ENCODE measurements at places on chromosomes 11 and 22. TPM values are rescaled to one million over a fixed set of nuclear protein-coding genes. Genes with fewer than 3 reads are reported as not detected.

Gene MPZL2
- 4.6 TPM for total RNA-seq

DNA sequence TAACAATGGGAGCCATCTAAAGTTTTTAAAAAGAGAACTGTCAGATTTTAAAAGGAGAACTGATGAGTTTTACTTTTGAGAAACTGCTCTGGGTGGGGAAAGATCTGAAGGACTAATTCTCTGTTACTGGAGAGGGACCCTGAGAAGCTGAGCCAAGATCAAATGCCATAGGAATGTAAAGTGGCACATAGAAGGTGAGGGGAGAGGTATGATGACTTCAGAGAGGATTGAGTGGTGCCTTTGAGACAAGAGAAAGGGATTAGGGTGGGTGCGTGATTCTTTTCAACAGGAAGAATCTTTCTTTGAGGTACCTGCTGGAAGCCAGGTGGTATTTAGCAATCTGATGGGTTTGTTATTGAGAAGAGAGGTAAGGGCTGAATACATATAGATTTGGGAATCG lies 9.0 kb downstream of the CRKL start:
- no peak for DNase-seq

DNA sequence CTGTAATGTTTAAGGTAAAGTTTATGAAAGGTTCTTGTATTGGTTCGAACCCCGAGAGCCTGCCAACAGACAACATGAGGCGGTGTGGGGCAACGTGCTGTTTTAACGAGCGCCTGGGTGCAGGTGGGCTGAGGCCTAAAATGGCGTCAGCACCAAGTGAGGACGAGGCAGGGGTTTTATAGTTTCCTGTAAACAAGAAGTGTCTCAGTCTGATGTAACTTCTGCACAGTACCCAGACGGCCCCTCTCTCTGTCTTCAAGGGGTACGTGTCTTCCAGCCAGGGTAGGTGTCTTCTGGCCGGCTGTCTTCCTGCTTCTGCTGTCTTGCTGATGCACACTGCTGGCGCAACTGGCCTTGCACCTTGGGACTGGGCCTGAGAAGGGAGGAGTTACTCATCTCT lies 2.7 kb downstream of the PPFIBP2 start:
- no peak for DNase-seq

GRCh38 chr11:80083531-80083951 lies 642.7 kb upstream of the TENM4 start:
- no peak for DNase-seq

GRCh38 chr11:83070731-83071566 lies 748 bp downstream of the RAB30 start:
- DNase-seq, result no peak

Gene OR2AG1
- total RNA-seq, result not detected

- no peak for DNase-seq
Measured at GRCh38 chr11:57775491-57775890, 13.9 kb downstream of the CTNND1 start.

GRCh38 chr11:117724104-117724503 lies 72.9 kb downstream of the DSCAML1 start:
- no peak for DNase-seq

DNA sequence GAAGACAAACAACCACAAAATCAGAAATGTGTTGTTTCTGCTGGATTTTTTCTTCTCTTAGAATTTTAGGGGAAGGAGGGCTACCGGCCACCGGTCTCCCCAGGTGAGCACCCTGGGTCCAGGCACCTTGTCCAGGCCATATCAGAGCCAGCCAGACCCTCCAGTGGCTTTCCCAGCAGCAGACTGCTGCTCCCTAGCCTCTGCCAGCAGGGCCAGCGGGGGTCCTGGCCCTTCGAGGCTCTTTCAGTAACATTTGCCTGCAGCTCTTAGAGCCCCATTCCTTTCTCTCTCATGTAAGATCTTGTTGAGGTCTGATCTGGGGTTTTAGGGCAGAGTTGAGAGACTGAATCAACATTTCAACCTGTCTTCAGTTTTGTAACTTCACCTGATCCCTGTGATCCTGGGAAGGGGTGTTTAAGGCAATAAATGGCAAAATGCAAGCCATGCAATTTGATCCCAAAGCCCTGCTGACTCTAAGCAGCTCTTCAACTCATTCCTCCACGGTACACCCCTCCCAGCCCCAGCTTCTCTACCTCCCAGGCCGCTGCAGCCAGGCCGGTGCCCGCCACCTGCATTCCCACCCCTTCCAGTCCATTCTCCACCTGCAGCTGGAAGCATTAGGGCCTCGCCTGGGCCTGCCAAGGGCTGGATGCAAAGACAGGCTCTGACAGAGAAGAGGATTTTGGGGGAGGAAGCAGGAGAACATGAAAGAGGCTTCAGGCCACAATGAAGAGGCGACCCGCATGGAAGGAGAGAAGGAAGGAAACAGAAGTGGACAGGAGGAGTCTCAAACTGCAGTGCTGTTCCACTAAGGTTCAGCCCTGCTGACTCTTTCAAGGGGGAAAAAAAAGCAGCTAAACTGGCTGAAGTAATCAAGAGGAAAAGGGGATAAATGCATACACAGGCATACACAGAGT lies 113.0 kb upstream of the FGF3 start:
- no peak for DNase-seq

DNA sequence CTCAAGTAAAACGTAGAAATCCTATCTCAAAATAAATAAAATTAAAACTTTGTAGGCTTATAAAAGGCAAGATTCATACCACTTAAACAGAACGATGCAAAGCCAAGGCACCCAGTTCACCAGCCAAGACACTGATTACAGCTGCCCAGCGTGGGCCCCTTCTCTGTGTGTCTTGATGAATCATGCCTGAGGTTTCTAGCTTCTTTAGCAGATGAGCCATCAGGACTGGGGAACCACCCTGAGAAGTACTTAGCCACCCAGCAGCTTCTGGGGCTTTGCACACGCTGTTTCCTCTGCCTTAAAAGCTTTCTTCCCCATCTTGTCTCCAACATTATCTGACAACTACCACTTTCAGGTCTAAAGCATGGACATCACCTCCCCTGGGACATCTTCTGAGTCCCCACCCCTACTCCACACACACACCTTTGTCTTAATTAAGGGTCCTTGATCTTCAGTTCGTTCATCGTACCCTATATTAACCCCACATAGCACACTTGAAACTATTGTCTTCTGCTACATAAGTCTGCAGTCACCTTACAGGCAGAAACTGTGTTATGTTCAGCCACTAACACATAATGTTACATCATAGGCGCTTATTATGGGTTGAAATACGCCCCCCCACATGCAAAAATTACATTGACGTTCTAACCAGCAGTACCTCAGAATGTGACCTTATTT lies 8.7 kb upstream of the LAYN start:
- no peak for DNase-seq

GRCh38 chr11:125519860-125520834 lies 24.1 kb upstream of the FEZ1 start:
- DNase-seq, result no peak

- no peak for DNase-seq
Measured at GRCh38 chr11:96200243-96200642, 142.8 kb downstream of the MAML2 start.

Gene CHADL
- 1.4 TPM for total RNA-seq

Gene SLC1A2
- 10.5 TPM for total RNA-seq

- DNase-seq, result no peak
Measured at GRCh38 chr11:102680945-102681344, 24.6 kb downstream of the MMP27 start.

Gene ACR
- 0.80 TPM for total RNA-seq

DNA sequence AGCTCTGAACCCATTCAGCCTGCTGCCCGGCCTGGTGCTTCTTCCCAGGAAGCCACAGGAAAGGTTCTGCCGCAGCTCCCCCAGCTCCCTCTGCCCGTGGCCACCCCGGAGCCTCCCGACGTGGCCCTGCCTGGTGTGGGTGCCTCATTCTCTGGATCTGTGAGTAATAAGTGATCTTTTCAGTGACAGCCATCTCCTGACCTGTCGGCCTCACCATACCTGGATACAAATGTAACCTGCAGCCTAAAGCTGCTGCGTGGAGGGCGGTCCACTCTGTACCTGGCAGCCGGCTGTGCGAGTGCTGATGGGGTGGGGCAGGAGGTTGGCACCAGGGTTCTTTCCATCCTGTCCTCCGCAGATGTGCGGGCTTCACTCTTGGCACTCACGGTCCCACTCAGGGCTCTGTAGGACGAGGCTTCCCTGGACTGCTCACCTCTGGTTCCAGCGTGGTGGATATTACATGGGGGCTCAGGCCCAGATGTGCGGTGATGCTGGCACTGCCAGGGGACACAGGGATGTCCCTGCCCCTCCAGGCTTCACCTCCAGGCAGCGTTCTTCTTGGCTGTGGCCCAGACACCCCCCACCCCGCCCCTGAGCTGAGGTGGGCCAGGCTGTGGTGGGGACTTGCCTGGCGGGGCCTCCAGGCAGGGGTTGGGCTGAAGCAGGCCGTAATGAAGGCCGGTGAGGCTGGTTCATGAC lies 748.5 kb downstream of the BRD1 start:
- no peak for DNase-seq
